AG04449 (cell line): ENCODE measurements at places on chromosomes 3 and 15.

- DNase-seq = no peak
Observed at GRCh38 chr3:152477422-152477821, 208.7 kb downstream of the MBNL1 start.

- no peak for DNase-seq
Observed at GRCh38 chr15:99086327-99086667, 18.6 kb upstream of the SYNM start.

- DNase-seq = no peak
Observed at GRCh38 chr3:100068826-100069225, 45.5 kb downstream of the FILIP1L start.

DNA sequence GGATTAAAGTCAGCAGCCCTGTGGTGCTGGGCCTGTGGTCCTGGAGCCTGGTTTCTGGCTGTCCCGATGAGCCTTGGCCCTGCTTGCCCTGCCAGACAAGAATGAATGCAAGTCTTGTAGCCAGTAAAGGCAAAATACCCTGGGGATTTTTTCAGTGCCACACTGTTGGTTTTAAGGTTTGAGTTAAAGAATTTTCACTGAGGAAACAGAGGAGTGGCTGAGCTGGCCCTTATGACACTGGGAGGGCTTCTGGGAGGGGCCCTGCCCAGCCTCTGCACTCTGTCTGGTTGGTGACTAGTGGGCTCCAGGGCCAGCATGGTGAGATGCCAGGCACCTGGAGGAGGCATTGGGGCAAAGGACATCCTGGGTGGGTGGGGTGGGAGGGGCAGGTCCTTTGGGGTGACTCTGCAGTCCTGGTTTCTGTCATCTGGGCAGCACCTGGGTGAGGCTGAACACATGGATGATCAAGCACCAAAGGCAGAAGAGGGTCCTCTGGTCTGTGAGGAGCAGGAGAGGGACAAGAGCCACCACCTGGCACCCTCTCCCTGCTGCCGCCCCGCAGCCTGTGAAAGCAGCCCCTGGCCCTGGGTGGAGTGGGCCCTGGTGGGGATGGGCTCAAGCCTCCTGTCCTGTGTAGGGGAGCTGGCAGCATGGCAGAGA is 12.5 kb upstream of the PLA2G4E start:
- DNase-seq = no peak

DNA sequence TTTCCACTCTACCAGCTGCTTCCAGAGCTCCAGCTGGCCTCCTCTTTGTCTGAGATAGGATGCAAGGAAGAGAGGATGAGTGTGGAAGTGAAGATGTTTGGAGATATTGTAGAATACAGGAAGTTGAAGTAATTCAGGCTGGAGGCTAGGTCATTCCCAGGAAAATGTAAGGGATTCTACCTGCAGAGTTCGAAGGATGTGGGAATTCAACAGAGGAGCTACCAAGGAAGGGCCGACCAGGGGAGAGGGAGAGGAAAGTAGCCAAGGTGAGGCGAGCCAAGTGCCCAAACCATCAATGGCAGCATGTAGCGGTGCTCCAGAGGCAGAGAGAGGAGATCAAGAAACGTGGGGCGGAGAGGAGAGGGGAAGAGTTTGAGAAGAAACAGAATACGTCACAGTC is 49.0 kb upstream of the EPHB3 start:
- no peak for DNase-seq

- no peak for DNase-seq
Observed at GRCh38 chr3:143294188-143294587, 174.6 kb downstream of the CHST2 start.

- DNase-seq = no peak
Observed at GRCh38 chr3:44396200-44397171, 57.9 kb downstream of the TCAIM start.

DNA sequence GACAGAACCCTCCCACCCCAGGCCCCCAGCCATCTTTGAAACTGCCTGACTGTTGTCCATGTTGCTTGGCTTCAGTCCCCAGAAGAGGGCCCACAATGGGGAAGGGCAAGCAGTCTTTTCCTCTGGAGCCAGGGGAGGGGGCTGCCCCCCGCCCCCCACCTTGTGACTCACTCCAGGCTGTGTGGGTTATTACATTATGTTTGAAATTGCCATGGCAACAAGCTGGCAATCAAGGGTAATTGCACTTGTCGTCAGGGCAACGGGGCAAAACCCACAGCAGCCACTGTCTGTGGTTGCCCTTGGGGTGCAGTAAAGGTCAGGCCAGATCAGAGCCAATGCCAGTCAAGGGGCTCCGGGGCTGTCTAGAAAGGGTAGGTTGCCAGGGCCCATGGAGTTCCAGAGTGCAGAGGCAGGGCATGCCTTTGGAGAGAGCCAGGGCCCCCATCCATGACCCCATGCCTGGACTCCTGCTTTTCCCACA is 3.1 kb upstream of the CAMKV start:
- no peak for DNase-seq

GRCh38 chr15:61295239-61295638 is 66.1 kb upstream of the RORA start:
- DNase-seq = no peak

DNA sequence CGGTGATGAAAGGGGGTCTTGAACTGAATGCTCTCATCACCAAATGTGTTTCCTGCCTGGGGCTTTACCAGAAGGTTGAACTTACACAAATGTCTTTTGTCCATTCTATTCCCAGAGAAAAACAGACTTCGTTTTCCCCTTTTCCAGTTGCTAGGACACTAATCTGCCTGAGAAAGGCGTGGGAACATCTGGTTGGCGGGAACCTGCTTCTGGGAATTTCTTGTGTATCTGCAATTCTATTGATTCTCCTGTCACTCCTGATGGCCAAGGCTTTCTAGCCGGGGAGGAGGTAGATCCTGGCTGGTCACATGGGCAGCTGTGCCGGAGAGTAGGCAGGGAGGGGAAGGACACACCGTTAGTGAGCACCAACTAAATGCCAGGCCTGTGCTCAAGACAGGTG is 31.1 kb upstream of the CCDC174 start:
- no peak for DNase-seq

DNA sequence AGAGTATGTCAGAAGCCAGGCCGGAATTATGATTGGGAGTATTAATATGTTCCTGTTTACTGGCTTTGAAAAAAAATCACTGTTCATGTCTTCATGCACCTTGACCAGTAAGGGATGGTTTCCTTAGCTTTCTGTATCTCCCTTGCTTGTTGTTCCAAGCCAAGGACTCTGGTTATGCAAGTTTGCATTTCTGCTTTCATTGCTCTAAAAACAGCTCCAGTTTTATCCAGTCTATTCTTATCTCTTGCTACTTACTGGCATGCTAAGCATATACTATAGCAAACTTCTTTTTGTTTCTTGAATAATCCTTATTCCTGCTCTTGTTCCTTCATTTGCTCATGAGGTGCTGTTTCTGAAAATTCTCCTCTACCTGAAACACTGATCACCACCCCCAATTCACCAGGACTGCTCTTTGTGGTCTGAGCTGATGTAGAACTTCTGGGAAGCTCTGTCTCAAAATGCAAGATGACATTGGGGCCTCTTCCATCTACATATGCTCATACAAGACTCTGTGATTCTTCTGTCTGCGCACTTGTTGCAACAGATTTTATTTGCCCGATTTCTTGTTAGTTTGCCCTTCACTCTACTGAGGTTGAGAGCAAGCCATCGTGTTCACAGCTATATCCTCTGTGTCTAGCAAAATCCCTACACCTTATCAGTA is 173.0 kb downstream of the EBLN2 start:
- no peak for DNase-seq

DNA sequence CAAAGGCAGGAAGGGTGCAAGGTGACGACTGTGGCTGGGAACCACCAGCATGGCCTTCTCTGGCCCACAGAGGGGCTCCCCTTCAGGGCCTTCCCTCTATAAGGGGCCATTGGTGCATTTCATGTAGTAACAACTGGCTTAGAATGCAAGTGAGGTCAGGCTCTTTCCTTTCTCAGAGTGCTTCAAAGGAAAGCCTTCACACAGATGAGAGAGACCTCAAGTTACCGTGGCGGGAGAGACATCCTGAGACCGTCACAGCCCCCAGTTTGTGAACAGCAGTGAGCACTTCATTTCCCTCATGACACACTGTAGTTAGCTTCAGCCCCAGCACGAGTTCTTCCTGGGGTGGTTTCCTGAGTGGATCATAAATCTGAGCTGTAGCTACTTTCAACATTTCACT is 96.6 kb upstream of the LIMD1 start:
- DNase-seq = no peak

GRCh38 chr3:100231668-100232067 is 29.1 kb upstream of the TBC1D23 start:
- DNase-seq = no peak

DNA sequence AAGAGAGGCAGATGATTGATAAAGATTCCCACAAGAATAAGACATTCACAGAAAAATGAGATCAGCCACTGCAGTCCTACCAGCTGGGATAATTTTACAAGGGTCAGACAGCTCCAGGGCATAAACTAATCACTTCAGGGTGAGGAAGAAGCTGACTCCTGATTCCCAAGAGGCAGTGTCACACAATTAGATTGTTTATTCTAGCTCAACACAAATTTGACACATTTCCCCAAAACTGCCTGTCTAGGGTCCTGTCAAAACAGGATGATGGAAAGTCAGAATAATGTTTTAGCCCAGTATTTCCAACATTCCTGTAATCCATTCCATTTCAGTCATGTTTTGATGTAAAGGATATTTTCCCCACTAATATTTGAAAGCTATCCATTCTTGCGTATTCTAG is 110.8 kb downstream of the TNIK start:
- DNase-seq = no peak

DNA sequence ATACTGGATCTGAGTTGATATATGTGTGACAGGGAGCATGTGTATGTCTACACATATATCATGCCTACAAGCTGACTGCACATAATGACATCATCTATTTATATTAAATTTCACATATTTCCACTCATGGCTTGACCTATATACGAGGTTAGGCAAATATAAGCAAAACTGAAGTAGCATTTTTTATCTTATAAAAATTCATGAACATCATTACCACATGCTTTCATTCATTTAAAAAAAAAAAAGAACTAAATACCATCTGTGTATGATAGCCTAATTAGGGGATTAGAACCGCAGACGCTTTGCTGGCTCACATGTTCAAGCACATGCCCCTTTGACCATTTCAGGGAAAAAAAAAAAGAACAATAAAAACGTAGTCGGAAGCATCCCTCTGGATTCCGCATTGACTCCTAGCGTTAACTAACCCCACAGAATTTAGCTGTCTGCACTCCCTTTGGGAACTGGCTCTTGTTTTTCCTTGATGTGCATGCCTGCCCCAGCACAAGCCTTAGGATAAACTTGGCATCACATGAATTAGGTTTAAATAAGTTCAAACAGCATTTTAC is 888.4 kb downstream of the ROBO1 start:
- DNase-seq = no peak

- DNase-seq = no peak
Observed at GRCh38 chr3:149493315-149494021, 19.0 kb downstream of the TM4SF4 start.

- DNase-seq = no peak
Observed at GRCh38 chr15:74869726-74870407, 3.3 kb downstream of the SCAMP2 start.

- no peak for DNase-seq
Observed at GRCh38 chr3:73966733-73967132, 342.0 kb upstream of the PDZRN3 start.

DNA sequence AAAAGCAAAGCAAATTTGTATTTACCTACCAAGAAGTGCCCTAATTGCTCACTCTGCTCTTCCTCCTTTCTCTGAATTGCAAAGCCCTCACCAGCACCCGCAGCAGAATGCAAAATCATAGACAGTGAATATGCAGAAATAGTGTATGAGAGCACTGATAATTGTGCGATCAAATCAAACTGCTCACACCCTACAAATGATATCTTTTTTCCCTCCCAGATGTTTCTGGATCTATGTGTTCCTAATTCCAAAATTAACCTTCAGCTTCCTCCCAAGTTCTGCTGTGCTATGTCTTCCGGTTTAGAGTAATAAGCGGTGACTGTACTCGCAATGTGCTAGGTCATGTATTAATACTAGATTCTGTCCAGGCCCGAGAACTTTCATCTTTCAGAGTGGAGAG is 3.4 kb downstream of the GHSR start:
- no peak for DNase-seq

GRCh38 chr3:59746585-59746984 is 696.8 kb upstream of the CFAP20DC start:
- no peak for DNase-seq

- no peak for DNase-seq
Observed at GRCh38 chr15:80582816-80583423, 112.2 kb upstream of the ABHD17C start.

DNA sequence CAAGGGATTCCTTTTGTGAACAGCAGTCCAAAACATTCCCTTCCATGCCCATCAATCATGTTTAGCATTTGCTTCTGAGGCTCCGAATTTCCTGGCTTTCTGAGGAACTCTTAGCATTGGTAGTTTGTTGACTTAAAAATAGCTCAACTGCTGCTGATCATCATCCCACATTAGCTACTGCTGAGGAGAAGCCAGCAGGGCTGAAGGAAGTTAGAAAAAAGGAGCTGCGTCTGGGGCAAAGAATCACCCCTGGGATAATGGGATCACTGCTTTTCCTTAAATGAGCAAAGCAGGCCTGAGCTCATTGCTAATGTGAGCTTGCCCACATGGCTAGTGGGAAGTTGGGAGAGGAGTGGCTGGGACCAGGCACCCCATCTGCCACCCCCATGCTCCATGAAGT is 39.8 kb downstream of the CYP19A1 start:
- DNase-seq = no peak

- no peak for DNase-seq
Observed at GRCh38 chr3:138199851-138200250, 12.8 kb downstream of the ARMC8 start.

- no peak for DNase-seq
Observed at GRCh38 chr3:146343551-146343950, 92.6 kb upstream of the PLSCR4 start.

- no peak for DNase-seq
Observed at GRCh38 chr15:59266028-59266427, 59.4 kb downstream of the LDHAL6B start.

- DNase-seq = no peak
Observed at GRCh38 chr3:35523838-35524237, 115.5 kb upstream of the ARPP21 start.

DNA sequence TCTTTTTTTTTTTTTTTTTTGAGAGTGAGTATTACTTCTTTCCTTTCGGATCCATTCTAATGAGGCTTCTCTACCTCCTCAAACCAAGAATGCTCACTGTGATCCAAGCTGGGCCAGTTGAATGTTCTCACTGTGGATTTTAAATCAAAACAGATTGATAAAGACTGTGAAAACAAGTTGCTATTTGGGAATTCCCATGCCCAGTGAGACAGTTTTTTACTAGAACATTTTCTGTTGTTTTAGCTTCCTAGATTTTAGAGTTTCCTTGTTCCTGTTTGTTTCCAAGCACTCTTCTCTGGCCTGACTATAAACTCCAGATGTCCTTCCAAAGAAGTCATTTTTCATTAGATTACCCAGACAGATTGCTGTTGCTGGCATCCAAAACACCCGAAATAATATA is 60.1 kb upstream of the GALNT15 start:
- no peak for DNase-seq
